Activated naive CD4-positive, alpha-beta T cell treated with anti-CD3 and anti-CD28 coated beads, Interleukin-2, amount 10 ng/mL, durations not matched to agents 7 days and 5 days (primary cell): ENCODE measurements at places on chromosomes 5 and 9.
A peak's percentile ranks its signal among the peaks of the same experiment; 100 is the strongest.

DNA sequence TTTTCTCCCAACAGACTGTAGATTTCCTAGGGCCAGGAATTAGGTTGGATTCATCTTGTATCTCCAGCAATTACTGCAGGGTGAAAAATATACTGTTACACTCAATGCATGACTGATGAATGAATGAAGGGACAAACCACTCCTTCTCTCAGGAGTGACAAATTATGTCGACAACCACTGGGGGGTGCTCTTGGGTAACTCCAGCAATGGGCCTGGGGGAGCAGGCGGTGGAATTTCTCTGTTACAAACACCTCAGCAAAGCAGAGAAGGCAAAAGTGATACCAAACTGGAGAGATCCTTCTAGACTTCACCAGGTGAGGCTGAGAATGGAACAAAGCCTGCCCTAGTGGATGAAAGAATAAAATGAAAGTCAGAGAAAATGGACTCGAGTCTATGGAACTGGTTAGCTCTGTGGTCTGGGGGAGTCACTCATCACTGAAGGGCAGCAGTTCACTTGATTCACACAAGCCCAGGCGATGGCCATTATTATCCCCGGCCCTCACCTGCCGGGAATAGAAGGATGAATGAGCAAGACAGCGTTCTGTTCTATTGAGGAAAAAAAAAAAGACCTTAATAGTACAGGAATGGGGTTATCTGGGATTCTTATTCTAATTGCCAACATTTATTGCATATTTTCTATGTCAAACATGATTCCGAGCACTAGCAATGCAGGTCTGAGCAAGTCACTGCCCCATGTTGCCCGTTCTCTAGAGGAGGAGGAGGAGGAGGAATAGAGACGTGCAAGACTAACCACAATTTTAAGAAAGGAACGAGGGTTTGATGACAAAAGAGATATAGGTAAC lies 341.1 kb downstream of the ASTN2 start:
- no peak overlapping the region for H3K27ac ChIP-seq
- DNase-seq = no peak
- H3K27me3 ChIP-seq = no peaks in the 10 kb centered on the region
- no peaks in the 10 kb centered on the region for H3K4me1 ChIP-seq
- H3K36me3 ChIP-seq = no peaks in the 10 kb centered on the region

- no peak overlapping the region for H3K27ac ChIP-seq
- H3K36me3 ChIP-seq = no peaks in the 10 kb centered on the region
- no peak overlapping the region for H3K4me3 ChIP-seq
- H3K4me1 ChIP-seq = peaks cover 30% of the 10 kb centered on the region
- no peak for DNase-seq
These were observed 113.0 kb downstream of the UGCG start for GRCh38 chr9:112009656-112010055.

DNA sequence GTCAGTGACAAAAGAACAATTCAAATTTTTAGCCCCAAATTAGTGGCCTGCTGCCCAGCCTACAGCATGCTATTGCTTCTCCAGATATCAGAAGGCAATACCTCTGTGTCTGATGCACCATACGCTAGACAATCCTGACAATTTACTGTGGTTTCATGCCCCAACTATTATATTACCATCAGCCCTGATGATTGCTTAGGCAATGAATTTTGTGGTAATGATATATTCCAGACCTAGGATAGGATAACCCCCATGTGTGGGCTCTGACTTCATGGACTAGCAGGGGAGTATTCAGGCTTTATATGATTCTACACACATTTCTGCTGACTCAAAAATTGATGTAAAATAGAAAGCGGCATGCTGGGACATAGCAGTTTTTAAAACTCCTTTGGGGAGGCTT lies 168.7 kb upstream of the FST start:
- DNase-seq = no peak
- no peaks in the 10 kb centered on the region for H3K27me3 ChIP-seq
- H3K4me3 ChIP-seq = no peak overlapping the region
- H3K36me3 ChIP-seq = no peaks in the 10 kb centered on the region

DNA sequence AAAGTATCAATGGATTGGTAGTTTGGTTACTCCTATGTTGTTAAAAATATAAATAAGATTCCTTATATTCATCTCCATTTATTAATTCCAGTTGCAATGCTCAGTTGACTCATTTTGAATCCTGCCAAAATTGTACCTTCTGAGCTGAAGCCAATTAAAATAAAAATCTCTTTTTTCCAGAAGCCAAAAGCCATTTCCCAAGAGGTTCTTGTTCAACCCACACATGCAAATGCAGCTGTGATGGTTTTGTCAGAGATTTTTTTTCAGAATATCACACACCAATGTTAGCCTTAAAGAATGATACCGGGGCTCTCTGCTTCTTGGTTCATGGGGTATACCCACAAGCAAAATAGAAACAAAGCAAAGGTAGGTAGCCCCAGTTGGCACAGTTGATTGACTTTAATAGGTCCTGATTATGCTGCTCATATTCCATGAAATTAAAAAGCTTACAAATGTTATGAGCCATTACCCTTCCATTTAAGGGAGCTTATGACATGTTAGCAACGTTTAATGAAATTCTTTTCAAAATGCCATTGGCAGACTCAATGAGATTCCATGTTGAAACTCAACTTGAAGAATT lies 208.0 kb downstream of the SGCD start:
- DNase-seq = no peak
- no peak overlapping the region for H3K4me3 ChIP-seq
- no peaks in the 10 kb centered on the region for H3K27me3 ChIP-seq
- no peaks in the 10 kb centered on the region for H3K36me3 ChIP-seq

- H3K27me3 ChIP-seq = peaks cover 24% of the 10 kb centered on the region
- peak within 1 kb of the TSS; percentile 28 for H3K27ac ChIP-seq
- peaks cover 7% of the 10 kb centered on the region for H3K4me1 ChIP-seq
- DNase-seq = no peak
- peak within 1 kb of the TSS; percentile 18 for H3K4me3 ChIP-seq
These were observed at the start of gene LURAP1L for GRCh38 chr9:12774861-12775678. Gene LURAP1L (plus strand): TSS chr9:12775020. CDS start chr9:12775716, 696 bp downstream.

GRCh38 chr9:131361202-131361833 lies 32.6 kb upstream of the PRRC2B start:
- no peak overlapping the region for H3K27ac ChIP-seq
- no peak overlapping the region for H3K4me3 ChIP-seq
- H3K4me1 ChIP-seq = peaks cover 22% of the 10 kb centered on the region
- H3K36me3 ChIP-seq = no peaks in the 10 kb centered on the region
- no peak for DNase-seq

- no peaks in the 10 kb centered on the region for H3K36me3 ChIP-seq
- peaks cover 11% of the 10 kb centered on the region for H3K27me3 ChIP-seq
- H3K4me1 ChIP-seq = no peaks in the 10 kb centered on the region
These were observed 75.4 kb upstream of the TBC1D2 start for GRCh38 chr9:98330831-98331230.

DNA sequence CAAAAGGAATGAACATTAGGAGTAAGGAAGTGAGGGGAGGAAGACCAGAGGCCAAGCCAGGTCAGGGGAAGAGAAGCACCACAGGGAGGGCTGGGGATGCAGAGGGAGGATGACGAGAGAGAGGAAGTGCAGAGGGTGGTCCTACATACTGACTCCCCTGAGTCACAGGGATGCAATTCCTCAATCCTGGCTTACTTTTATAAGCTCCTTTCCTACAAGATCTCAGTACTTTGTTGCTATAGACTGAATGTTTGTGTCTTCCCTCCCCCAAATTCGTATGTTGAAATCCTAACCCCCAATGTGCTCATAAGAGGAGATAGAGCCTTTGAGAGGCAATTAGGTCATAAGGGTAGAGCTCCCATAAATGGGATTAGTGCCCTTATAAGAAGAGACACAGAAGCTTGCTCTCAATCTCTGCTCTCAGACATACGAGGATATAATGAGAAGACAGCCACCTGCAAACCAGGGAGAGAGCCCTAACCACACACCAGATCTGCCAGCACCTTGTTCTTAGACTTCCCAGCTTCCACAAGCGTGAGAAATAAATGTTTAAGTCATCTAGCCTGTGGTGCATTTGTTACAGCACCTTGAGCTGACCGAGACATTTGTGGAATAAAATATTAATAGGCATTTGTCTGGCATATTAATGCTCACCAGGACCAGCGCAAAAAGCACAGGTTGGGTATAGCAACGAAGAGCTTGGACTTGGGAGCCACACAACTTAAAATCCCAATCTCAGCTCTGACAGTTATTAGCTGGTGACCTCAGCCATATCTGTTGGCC lies 33.4 kb downstream of the GCNT4 start:
- H3K27ac ChIP-seq = no peak overlapping the region
- H3K36me3 ChIP-seq = no peaks in the 10 kb centered on the region
- no peak overlapping the region for H3K4me3 ChIP-seq
- peaks cover 16% of the 10 kb centered on the region for H3K4me1 ChIP-seq
- no peak for DNase-seq

GRCh38 chr5:394671-395155 lies 48.3 kb upstream of the EXOC3 start:
- DNase-seq = no peak
- no peak overlapping the region for H3K27ac ChIP-seq
- H3K4me1 ChIP-seq = peaks cover 60% of the 10 kb centered on the region

- H3K4me3 ChIP-seq = no peak overlapping the region
- no peak for DNase-seq
- H3K27me3 ChIP-seq = peaks cover 9% of the 10 kb centered on the region
- H3K4me1 ChIP-seq = peaks cover 29% of the 10 kb centered on the region
- H3K27ac ChIP-seq = no peak overlapping the region
These were observed 134.6 kb upstream of the MAP3K1 start for GRCh38 chr5:56680731-56681130.

GRCh38 chr5:51388488-51389287 lies 5.4 kb downstream of the ISL1 start:
- peaks cover 2% of the 10 kb centered on the region for H3K4me1 ChIP-seq
- no peaks in the 10 kb centered on the region for H3K36me3 ChIP-seq
- no peak for DNase-seq
- H3K27me3 ChIP-seq = peaks cover 80% of the 10 kb centered on the region

DNA sequence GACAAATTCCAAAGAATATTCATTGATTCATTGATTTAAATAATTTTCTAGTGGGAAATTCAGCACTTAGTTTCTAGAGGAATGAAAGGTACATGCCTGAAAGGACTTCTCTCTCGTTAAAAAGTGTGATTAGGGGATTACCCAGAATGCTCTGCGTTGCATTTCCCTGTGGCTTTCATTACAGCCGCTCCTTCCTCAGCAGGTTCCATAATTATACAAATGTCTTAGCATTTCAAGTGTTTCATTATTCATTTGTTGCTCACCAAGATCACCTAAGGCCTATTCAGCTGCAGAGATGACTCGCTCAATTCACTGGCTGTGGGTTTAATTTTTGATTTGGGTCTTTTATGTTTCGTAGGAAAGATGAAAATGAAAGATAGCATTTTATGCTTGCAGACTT lies 52.8 kb downstream of the SPATA31C2 start:
- H3K27me3 ChIP-seq = peaks cover 3% of the 10 kb centered on the region
- no peaks in the 10 kb centered on the region for H3K36me3 ChIP-seq
- no peaks in the 10 kb centered on the region for H3K4me1 ChIP-seq
- no peak overlapping the region for H3K4me3 ChIP-seq
- H3K27ac ChIP-seq = no peak overlapping the region

DNA sequence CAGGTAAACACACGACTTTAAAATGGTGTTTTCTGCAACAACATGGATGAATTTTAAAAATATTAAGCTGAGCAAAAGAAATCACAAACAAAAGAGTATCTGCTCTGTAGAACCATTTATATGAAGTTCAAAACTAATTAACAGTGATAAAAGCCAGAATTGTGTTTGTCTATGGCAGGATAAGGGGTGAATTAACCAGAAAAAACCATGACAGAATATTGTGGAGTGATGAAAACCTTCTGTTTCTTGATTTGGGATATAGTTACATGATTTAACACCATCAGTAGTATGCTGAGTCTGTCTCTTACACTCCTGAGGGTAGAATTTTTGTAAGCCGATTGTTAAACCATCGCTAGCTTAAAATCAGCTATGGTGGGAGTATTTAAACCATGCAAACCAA lies 101.7 kb upstream of the ZNF366 start:
- no peak overlapping the region for H3K4me3 ChIP-seq

DNA sequence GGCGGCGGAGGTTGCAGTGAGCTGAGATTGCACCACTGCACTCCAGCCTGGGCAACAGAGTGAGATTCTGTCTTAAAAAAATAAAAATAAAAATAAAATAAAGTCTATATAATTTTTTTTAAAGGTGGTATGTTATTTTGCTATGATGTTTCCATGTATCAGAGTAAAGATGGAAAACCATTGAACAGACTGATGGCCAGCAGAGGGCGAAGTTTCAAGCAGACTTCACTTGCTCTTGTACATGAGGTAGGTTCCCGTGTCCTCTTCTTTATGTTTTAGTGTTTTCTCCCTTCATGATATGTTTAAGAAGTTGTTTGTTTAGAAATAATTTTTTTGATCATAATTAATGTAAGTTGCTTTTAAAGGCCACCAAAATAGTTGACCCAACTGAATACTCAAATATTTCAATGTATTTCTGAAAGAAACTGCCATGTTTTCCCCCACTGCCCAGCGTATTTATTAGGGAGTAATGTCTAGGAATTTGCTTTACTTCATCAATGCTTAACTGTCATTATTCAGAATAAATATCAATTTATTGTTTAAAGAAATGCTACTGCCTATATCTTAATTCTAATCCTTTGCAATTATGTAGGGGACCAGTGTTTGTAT lies 146.4 kb downstream of the HACD4 start:
- H3K27ac ChIP-seq = no peak overlapping the region
- peaks cover 8% of the 10 kb centered on the region for H3K36me3 ChIP-seq
- H3K27me3 ChIP-seq = no peaks in the 10 kb centered on the region
- no peak overlapping the region for H3K4me3 ChIP-seq
- DNase-seq = peak; percentile 75

- H3K4me3 ChIP-seq = peak overlapping the region; percentile 13
- peak; percentile 76 for DNase-seq
- peaks cover 23% of the 10 kb centered on the region for H3K36me3 ChIP-seq
- peak overlapping the region; percentile 97 for H3K27ac ChIP-seq
- H3K27me3 ChIP-seq = no peaks in the 10 kb centered on the region
These were observed 17.8 kb downstream of the NANS start for GRCh38 chr9:98074115-98074990.
